ENCODE measurements at places on chromosomes 6 and 20. TPM values are rescaled to one million over a fixed set of nuclear protein-coding genes. Genes with fewer than 3 reads are reported as not detected.

DNA sequence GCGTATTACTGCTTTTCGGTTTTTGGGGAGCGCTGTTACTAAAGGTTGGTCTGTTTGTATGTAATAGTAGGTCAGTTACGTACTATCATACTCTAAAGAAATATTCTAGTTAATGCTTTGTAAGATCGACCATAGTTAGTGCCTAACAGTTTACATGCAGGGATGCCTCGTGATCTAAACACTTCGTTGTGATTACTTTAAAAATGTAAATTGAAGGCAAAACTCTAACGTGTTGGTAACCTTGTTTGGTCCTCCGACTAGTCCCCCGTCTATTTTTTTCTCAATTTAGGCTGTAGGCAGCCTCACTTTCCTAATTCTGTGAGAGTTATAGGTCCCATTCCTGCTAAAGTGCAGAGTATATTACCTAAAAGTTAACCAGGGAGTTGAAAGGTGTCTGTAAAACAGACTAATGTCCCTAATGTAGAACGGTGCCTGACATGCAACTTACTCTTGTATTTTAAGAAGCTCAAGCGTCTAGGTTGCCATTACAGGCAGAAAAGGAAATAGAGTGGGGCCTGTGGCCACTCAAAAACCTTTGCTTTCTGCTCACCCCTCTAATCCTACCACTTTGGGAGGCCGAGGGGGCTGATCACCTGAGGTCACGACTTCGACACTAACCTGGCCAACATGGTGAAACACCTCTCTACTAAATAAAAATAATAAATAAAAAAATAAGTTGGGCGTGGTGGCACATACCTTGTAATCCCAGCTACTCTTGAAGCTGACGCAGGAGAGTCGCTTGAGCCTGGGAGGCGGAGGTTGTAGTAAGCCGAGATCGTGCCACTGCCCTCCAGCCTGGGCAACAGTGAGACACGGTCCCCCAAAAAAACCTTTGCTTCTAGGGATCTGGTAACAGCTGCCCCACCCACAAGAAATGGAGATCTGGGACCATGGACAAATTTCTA lies 37.8 kb downstream of the HFE start:
- H3K27me3 ChIP-seq: no peaks in the 10 kb centered on the region
- peak; percentile 35 for DNase-seq
- peak overlapping the region; percentile 72 for H3K27ac ChIP-seq
- H3K4me1 ChIP-seq: peaks cover 37% of the 10 kb centered on the region
- peak overlapping the region; percentile 87 for H3K4me3 ChIP-seq

GRCh38 chr20:9632991-9633390 lies 118.6 kb downstream of the LAMP5 start:
- no peaks in the 10 kb centered on the region for H3K27me3 ChIP-seq
- H3K4me1 ChIP-seq: no peaks in the 10 kb centered on the region
- no peak for DNase-seq
- no peaks in the 10 kb centered on the region for H3K36me3 ChIP-seq
- no peak overlapping the region for H3K27ac ChIP-seq
- H3K4me3 ChIP-seq: no peak overlapping the region

DNA sequence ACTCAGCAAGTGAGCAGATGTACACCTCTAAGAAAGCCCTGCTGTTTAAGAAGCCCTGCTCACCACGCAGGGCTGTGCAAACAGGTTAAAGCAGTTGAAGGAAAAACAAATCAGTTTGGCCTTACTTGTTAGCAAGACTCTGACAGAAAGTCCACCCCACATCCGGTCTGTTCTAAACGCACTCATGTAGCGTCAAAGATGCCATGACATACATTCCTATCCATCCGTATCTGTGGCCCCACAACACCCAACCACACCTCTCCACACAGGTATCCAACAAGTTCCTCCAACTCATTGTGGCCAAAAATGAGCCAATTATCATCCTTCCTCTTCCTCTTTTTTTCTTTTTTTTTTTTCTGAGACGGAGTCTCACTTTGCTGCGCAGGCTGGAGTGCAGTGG lies 22.8 kb upstream of the RAB22A start:
- peaks cover 5% of the 10 kb centered on the region for H3K4me1 ChIP-seq
- DNase-seq: peak; percentile 38
- H3K27ac ChIP-seq: no peak overlapping the region
- peaks cover 10% of the 10 kb centered on the region for H3K36me3 ChIP-seq
- H3K27me3 ChIP-seq: no peaks in the 10 kb centered on the region

GRCh38 chr20:2780948-2781347 lies 19.5 kb downstream of the CPXM1 start:
- no peaks in the 10 kb centered on the region for H3K4me1 ChIP-seq
- H3K27ac ChIP-seq: no peak overlapping the region
- H3K4me3 ChIP-seq: no peak overlapping the region
- H3K27me3 ChIP-seq: no peaks in the 10 kb centered on the region
- no peaks in the 10 kb centered on the region for H3K36me3 ChIP-seq

- no peak overlapping the region for H3K4me3 ChIP-seq
- no peak overlapping the region for H3K27ac ChIP-seq
- DNase-seq: no peak
- H3K4me1 ChIP-seq: peaks cover 33% of the 10 kb centered on the region
These were observed 98.2 kb upstream of the NAA20 start for GRCh38 chr20:19918965-19919329.

GRCh38 chr6:9292975-9293374 lies 857.6 kb upstream of the SLC35B3 start:
- H3K4me3 ChIP-seq: no peak overlapping the region
- DNase-seq: no peak
- H3K27ac ChIP-seq: no peak overlapping the region
- H3K36me3 ChIP-seq: no peaks in the 10 kb centered on the region
- no peaks in the 10 kb centered on the region for H3K27me3 ChIP-seq

GRCh38 chr20:47118206-47118605 lies 223.6 kb downstream of the EYA2 start:
- H3K4me1 ChIP-seq: no peaks in the 10 kb centered on the region
- H3K36me3 ChIP-seq: no peaks in the 10 kb centered on the region
- H3K27me3 ChIP-seq: no peaks in the 10 kb centered on the region
- H3K4me3 ChIP-seq: no peak overlapping the region

DNA sequence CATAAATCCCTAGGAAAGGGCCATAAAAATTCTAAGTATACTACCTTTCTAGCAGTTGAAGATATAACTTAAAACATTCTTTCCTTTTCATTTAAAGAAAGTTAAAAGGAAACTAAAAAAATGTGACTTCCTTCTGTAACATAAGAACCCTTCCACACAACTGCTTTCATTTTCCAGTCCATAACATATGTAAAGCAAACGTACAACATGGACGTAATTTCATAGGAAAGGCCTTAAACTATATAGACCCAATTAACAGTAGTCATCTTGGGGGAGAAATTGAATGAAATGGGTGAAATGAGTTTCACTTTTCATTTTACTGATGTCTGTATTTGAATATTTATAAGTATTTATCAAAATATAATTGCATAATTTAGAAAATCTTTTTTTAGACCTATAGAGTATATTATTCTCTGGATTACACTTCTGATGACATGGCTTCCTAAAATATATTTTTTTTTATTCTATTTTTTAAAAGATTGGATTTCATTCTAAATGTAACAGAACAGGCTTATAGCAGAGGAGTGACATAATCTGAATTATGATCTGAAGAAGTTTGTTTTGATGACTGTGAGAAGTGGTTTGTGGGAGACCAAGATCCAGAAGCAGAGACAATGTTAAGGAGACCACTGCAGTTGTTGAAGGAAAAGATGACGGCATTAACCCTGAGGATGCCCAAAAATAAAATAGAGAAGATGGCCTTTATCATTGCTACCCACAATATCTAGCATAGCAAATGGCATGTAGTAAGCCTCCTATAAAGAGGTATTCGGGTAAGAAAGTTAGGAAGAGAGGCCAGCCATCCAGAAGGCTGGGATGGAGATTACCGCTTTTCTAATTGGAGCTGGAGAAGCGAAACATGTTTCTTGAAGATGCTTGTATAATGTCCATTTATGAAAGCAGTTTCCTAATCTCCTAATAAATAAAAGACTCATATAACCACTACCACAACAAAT lies 260.4 kb downstream of the PTPRK start:
- DNase-seq: peak; percentile 17
- no peaks in the 10 kb centered on the region for H3K36me3 ChIP-seq
- H3K27me3 ChIP-seq: no peaks in the 10 kb centered on the region

DNA sequence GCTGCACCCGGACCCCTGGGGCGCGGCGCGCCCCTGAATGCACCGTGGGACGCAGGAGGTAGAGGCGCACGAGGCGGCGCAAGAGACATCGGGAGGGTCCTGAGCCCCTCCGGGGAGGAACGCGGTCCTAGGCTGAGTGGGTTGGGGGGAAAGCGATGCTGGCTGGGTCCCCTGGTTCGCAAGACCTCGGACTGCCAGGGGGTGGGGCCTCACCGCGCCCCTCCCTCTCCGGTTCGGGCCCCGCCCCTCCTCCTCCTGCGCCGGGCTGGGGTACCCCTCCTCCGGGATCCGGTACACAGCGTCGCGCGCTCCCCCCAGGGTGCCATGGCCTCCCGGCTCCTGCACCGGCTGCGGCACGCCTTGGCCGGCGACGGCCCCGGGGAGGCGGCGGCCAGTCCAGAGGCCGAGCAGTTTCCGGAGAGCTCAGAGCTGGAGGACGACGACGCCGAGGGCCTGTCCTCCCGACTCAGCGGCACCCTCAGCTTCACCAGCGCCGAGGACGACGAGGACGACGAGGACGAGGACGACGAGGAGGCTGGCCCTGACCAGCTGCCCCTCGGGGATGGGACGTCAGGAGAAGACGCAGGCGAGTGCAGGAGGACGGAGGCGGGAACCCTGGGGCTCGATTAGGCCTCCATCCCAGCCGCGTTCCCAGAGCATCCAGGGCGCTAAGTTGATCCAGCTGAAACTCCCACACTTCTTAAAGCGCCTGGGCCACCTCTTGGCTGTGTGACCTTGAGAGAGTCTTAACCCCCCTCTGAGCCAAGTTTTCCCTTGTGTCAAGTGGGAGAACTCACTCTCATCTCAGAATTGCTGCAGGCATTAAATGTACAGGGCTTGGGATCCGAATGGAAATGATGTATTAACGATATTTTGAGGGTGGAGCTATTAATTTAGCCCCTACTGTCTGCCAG lies 541 bp downstream of the SNX21 start:
- H3K27ac ChIP-seq: no peak overlapping the region
- H3K4me3 ChIP-seq: peak overlapping the region; percentile 82
- peaks cover 18% of the 10 kb centered on the region for H3K4me1 ChIP-seq
- DNase-seq: peak; percentile 60

GRCh38 chr6:151376440-151376839 lies 14.9 kb downstream of the ZBTB2 start:
- no peak overlapping the region for H3K4me3 ChIP-seq
- no peaks in the 10 kb centered on the region for H3K36me3 ChIP-seq
- no peak for DNase-seq
- no peaks in the 10 kb centered on the region for H3K27me3 ChIP-seq
- peaks cover 47% of the 10 kb centered on the region for H3K4me1 ChIP-seq
- no peak overlapping the region for H3K27ac ChIP-seq

DNA sequence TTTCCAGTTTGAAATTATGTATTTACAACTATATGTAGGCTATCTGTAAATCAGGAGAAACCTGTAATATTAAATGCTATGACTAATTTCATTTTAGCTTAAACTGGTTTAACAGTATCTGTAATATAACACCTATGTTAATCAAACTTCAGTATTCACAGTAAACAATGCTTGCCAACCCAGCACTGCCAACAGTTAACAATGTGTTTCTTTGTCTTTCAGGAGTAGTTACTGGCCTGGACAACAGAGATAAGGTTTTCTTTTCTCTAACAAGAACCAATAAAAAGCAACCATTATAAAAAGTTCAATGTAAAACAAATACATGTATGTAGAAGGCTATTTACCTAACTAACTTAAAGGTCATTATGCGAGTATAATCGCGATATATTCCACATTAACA lies 158.8 kb downstream of the CDK19 start:
- H3K27ac ChIP-seq: no peak overlapping the region
- no peaks in the 10 kb centered on the region for H3K27me3 ChIP-seq
- peaks cover 10% of the 10 kb centered on the region for H3K36me3 ChIP-seq
- no peak overlapping the region for H3K4me3 ChIP-seq
- DNase-seq: no peak

DNA sequence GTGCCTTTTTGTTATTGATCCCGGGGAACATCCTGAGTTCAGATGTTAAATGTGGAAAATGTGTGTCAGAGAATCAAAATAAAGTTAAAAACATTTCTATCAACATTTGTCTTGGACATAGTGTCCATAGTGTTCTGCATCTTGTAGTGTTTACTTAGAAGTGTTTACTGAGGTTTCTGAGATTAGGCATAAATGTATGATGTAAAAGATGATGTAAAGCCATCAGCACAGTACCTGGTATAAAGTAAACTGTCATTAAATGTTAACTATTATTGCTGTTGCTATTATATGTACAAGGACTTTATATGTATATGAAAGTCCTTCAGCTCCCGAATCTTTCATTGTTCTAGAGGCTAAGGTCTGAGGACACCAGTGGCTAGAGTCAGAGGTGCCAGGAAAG lies 28.2 kb upstream of the VEGFA start:
- DNase-seq: no peak
- H3K27me3 ChIP-seq: no peaks in the 10 kb centered on the region
- H3K4me1 ChIP-seq: no peaks in the 10 kb centered on the region
- no peaks in the 10 kb centered on the region for H3K36me3 ChIP-seq

CD83 gene
- 339 TPM for total RNA-seq

EPHA7 gene
- not detected for total RNA-seq

MUC22 gene
- total RNA-seq: not detected

BMP2 gene
- total RNA-seq: not detected

OSBPL2 gene
- 76.6 TPM for total RNA-seq

SPATS1 gene
- total RNA-seq: not detected

MCCD1 gene
- not detected for total RNA-seq

CMTR1 gene
- total RNA-seq: 82.9 TPM
